ENCODE measurements at places on chromosomes 3 and 15.

GRCh38 chr15:31502541-31503229 lies 176.1 kb downstream of the KLF13 start:
- no peak for DNase-seq

GRCh38 chr3:146892041-146892440 lies 286.9 kb upstream of the PLSCR5 start:
- no peak for DNase-seq

DNA sequence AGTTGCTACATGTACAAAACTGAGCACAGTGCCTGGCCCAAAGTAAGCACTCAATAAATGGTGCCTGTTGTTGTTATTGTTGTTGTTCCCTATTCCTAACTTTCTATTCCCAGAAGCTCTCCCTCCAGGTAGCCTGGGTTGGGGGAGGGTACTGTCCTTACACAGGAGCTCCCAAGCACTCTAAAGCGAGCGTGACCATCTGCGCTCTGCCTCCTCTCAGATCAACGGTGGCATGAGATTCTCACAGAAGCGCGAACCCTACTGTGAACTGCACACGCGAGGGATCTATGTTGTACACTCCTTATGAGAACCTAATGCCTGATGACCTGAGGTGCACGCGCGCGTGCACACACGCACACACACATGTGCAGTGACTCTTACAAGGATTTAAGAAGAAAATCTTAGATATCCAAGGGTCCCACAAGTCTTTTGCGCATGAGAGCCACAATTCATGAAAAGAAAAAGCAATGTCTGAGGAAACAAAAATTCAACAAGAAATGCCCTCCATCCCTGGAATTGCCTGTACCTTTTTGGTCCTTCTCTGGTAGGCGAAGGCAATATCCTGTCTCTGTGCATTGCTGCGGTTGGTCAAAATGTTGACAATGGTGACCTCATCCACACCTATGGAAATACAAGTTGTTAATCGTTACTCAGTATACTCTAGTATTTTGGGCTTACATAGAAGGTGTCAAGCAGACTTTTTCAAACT lies 33.7 kb downstream of the ANXA2 start:
- no peak for DNase-seq

- no peak for DNase-seq
Measured at GRCh38 chr3:123595396-123596180, 10.7 kb upstream of the HACD2 start.

DNA sequence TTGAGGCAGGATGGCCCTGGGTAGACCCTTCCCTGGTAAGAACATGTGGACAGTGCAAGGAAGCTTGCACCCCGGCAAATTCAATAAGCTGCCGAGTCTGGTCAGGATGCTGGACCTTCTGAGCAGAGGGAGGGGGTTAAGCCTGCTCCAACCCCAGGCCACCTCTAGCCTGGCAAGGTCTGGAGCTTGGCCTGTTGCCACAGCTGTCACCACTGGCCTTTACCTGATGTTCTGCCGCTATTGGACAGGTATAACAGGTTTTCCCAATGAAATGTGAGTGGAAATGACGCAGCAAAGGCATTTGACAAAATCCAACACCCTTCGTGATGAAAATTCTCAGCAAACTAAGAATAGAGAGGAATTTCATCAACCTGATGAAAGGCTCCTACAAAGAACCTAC lies 699 bp upstream of the MESP1 start:
- DNase-seq = no peak

DNA sequence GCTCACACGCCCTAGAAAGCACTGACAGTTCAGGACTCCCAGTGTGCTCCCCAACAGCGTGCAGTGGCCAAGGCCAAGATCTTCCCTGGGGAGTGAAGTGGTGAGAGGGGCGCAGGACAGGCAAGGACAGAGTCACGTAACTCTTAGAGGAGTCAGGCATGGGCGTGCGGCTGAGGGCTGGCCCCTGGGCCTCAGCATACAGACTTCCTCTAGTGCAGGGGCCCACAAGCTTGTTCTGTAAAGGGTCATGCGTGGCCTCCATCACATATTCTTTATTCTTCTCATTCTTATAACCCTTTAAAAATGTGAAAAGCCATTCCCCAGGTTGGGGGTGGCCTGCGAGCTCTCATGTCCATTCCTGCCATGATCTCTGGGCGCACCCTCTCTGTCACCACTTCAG lies 25.2 kb downstream of the TMEM43 start:
- no peak for DNase-seq

- no peak for DNase-seq
Measured at GRCh38 chr15:52790941-52791751, 1.0 kb upstream of the ONECUT1 start.

DNA sequence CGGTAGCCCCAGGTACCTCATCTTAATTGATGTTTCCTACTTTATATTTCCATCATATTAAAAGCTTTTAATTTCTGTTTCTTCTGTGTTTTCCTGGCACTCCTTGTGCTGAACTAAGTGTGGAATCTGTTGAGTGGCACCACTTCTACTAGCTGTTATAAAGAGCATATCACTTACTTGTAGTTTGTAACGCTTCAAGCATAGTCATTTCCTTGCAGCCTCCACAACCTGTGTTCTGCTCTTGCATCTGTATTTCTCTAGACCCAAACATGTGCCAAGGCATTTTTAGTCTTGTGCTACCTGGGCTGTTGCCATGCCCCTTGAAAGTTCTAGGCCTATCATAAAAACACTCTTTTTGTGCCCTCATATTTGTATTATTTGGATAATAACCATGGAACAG lies 16.0 kb downstream of the ZNF654 start:
- DNase-seq = no peak

DNA sequence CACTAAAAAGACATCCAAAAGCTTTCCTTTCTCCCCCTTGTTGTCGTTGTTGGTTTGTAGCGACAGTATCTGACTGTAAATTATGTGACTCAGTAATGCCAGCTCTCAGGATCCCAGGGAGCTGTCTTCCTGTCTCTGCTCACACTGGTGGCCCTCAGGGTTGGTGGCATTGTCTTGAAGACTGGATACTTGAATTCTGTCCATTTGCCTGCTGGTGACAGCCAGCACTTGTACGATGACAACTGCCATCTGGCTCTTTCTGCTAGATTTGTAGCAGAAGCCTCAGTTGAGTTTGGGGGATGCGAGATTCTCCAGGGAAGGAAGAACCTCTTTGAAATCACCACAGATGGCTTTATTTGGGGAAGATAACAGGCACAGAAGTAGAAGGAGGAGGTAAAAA lies 120.8 kb downstream of the ARPP21 start:
- DNase-seq = no peak

DNA sequence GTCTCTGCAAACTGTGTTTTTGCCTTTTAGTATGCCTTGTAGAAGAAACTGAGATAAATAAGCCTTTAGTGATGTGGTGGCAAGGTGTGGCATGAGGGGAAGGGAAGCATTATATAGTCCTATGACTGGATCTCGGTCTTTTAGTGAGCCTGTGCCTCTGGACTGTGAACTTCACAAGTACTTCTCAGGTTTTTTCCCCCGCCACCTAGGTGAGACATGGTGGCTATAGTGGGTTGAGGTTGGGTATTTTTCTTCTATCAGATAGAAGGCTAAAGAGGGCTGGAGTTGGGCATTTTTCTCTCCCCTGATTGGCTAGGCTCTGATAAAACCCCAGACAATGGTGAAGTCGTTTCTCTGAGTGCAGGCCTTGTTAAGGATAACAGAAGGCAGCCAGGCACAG lies 38.7 kb upstream of the ZFAND6 start:
- DNase-seq = no peak

DNA sequence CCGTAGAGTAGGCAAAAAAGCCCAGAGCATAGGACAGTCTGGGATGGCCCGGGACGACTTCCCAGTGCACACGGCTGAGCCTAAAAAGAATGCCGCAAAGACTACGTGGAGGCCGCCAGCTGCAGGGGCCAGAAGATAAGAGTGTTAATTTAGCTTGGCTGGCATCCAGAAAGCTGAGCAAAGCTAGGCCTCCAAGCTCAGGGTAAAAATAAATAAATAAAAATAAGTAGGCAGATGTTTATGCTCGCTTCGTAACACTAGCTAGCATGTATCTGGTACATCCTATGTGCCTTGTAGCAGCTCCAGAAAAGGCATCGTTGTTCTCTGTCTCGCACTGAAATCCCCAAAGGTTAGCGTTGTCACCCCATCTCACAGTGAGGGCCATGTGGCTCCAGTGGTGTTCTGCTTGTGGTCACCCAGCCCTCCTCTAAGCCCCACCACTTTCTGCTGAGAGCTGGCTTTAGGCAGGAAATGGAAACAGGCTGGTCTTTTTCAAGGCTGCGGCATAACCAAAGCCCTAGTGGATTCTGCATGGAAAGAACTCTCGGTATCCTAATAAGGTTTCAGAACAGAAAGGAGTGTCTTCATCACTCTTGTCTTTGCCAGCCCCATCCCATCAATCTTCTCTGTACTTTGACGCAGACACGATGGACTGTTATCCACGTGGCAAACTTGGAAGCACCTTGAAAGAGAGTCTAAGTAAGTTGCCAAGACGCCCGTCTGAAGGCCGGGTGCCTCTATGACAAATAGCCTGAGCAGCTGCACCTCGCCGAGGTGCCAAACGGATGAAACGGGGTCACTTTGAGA lies 58.1 kb upstream of the MEF2A start:
- DNase-seq = no peak

DNA sequence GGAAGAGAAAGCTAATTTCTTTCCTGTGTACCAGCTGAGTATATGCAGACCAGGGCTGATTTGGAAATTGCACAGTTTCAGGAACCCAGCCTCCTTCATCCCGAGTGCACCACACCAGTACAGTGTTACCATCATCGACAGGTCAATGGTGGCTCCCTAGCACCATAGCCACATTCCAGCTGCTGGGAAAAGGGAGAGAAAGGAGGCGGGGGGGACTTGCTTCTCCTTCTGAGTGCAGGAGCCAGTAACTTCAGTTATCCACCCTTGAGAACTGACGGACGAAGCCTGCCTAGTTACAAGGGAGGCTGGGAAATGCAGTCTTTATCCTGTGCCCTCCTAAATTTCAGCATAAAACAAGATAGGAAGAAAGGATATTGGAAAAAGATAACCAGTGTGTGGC lies 129.7 kb upstream of the PRICKLE2 start:
- no peak for DNase-seq

DNA sequence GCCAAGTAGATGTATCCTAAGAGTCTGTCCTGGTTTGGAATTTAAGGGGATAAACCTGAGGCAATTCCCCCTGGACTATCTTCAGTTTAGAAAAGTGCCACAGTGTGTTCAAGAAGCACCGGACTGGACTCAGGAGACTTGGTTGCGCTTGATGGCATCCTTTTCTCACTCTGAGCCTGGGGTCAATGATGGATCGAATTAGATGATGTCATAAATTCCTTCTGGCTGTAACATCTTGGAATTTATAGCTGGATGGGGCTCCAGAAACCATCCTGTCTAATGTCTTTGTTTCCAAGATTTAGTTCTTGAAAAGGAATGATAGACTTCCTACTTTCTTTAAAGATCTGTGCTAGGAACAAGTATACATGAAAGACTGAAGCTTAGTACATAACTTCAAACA lies 280.6 kb downstream of the LPP start:
- no peak for DNase-seq

GRCh38 chr3:154142608-154143007 lies 21.4 kb downstream of the ARHGEF26 start:
- no peak for DNase-seq

DNA sequence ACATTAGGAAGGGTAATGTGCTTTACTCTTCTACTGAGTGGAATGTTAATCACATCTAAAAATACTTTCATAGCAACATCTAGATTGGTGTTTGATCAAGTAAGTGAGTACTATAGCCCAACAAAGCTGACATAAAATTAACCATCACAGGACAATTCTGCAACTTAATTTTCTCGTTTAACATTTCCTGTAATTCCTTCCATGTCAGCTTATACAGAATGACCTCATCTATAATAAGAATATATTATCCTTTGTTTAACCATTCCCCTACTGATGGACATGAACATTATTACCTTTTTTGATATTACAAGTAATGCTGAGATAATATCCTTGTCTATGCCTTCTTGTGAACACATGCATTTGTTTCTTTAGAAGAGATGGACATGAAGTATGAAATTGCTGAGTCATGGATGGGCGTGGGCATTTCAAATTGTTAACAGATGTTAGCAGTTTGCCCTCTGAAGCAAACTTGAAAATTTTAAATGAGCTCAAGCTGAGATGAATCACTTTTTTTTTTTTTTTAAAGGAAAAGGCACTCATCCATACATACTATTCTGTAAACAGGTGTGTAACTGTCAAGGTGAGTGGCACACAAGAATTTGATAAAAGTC lies 85.1 kb downstream of the OXNAD1 start:
- DNase-seq = no peak

- no peak for DNase-seq
Measured at GRCh38 chr15:62280625-62281024, 115.5 kb upstream of the C2CD4B start.

- peak; percentile 34 for DNase-seq
Measured at GRCh38 chr3:153379516-153379915, 217.5 kb downstream of the RAP2B start.

DNA sequence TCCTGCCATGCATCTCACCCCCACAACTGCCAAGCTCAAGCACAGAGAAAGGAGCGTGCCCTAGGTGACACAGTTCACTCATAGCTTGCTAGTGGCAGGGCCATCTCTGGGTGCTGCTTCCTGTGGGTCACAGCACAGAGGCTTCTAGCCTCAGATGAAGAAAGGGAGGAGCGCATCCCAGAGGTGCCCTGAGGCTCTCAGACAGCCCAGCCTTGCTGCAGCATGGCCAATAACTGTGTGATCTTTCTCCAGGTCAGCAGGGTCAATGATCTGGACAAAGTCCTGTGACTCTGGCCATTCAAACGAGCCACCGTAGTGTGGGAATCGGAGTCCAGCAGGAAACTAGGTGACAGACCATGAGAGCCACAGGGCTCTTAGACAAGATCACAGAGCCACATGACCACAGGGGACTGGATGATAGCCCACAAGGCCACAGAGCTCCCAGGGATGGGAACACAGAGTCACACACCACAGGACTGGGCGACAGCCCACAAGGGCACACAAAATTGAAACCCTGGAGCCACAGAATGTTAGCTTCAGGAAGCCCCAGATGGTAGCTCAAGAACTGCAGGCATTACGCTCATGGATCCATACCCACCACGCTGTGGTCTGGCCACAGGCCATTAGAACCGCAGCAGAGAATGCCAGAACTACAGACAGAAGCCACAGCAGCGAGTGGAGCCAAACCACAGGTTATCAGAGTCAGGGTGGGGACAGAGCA lies 25.9 kb upstream of the GRIP2 start:
- no peak for DNase-seq
